Stimulated activated CD8-positive, alpha-beta memory T cell treated with anti-CD3 and anti-CD28 coated beads, Interleukin-15, amount 100 ng/mL, for 1 hour (primary cell): ENCODE measurements at places on chromosomes 7 and 10.

- DNase-seq = no peak
Measured at GRCh38 chr10:124831116-124831515, 29.5 kb downstream of the ABRAXAS2 start.

GRCh38 chr10:67794909-67795460 is 43.0 kb downstream of the DNAJC12 start:
- DNase-seq = no peak

- no peak for DNase-seq
Measured at GRCh38 chr10:112616647-112617046, 169.6 kb downstream of the VTI1A start.

GRCh38 chr10:74083304-74083703 is 67.3 kb downstream of the AP3M1 start:
- no peak for DNase-seq

- no peak for DNase-seq
Measured at GRCh38 chr7:51139796-51140195, 176.8 kb downstream of the COBL start.

DNA sequence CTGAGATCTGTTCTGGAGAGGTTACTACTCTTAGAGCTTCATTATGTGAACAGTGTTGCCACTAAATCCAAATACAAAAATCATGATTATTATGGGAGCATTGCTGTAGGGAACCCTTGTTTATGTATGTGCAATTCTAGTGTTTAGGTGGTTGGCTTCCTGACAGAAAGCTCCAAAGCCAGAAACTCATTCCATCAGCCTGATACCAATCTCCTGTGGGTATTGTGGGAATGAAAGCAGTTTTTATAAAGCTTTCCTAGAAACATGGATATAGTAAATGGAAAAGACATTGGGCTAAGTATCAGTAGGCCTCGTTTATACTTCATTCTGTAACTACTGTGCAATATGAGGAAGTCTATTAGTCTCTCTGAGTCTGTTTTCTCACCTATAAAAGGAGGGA is 6.4 kb downstream of the SDK1 start:
- DNase-seq = no peak

- DNase-seq = no peak
Measured at GRCh38 chr10:7756360-7756992, 31.3 kb downstream of the KIN start.

DNA sequence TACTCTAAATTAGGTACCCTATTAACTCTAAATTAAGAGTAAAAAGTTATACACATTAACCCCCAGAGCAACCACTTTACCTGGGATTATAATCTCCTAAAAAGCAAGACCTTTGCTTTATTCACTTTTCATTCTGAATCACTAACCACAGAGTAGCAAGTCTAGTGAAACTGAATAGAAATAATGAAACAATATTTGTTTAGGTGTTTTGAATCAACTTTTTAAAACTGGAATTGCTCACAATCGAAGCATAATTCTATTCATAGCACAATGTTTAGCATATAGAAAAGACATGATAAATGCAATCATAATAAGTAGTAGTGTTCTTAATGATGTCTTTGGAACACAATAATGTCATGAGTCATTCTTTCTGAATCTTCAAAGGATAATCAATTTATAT is 37.0 kb upstream of the CASD1 start:
- DNase-seq = no peak

DNA sequence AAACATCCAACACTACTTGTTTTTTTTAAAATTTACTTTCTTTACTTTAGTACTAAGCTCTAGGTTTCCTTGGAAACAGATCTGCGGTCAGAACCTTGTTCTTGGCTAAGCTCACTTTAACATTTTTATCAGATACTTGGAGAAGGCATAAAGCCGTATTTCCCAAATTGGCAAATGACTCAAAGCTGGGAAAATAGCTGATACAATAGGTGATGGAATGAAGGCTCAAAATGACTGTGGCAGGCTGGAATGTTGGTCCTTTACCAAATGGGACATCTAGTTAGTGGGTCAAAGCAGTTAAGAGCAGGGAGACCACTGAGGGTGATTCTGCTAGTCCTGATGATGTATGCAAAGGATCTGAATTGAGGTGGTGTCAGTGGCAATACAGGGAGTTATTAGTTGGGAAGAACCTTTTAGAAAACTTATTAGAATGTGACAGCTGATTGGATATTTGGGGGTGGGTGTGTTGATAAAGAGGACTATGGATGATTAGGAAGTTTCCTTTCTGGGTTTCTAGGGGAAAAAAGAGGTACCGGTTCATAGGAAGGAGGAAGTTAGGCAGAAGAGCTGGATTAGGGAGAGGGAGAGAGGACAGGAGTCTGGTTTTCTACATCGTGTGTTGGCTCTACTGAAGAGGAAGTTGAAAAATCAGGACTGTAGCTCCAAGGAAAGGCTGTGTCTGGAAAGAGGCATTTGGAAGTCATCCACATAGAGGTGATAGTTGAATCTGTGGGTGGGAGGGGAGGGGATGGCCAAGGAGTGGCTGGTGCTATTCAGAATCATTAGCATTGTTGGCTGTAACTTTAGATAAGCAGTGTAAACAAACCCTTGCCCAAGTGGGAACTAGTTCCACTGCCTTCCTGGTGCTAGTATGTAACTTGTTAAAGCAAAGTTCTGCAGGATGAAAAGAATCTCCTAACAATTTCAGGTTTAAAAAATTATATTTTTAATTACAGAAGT is 13.1 kb downstream of the PLCE1 start:
- DNase-seq = no peak

GRCh38 chr7:16123117-16123770 is 298.1 kb downstream of the CRPPA start:
- DNase-seq = no peak

DNA sequence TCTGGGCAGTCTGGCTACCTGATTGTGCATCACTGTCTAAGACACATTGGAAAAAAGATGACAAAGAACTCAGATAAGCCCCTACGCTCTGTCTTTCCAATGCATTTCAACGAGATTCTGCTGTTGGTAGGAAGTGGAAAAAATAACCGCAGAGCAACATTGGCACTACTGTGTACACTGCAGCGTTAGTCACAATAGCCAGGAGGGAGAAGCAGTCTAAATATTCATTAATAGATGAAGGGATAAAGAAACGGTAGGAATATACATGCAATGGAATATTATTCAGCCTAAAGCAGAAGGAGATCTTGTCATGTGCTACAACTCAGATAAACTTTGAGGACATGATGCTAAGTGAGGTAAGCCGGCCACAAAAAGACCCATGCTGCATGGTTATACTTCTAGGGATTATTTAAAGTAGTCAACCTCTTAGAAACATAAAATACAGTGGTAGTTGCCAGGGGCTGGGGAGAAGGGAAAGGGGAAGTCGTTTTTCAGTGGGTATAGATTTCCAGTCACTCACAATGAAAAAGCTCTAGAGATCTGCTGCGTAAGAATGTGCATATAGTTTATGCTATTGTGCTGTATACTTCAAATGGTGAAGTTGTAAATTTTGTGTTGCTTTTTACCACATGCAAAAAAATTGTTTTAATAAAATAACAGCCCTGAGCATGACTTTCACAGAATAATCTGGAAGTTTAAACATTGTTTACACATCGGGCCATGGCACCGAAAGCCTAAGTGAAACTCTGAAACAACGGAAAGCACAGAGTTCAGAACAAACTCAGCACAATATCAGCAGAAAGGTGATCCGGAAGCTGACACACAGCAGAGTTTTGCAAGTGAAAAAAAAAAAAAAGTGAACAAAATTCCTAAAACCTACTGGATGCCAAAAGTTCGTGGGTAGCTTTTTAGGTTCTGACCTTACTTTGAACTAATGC is 40.1 kb downstream of the ELMO1 start:
- DNase-seq = no peak

DNA sequence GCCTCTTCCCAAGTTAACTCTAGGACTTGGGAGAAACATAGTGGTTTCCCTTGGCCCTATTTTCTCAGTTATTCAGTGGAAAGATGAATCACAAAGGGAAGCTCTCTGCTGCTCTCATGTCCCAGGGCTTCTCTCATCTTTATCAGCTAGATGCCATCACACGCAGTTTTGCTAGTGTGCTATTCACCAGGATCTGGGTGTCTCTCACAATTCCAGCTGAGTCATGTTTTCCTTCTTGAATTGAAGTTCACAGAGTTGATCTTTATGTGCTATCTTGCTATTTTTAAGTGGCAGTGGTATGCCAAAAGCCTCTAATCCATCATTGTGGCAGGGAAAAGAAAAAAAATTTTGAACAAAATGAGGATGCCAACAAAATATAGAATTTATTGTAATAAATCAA is 101.3 kb downstream of the TWIST1 start:
- no peak for DNase-seq

GRCh38 chr10:115982076-115982475 is 290.9 kb downstream of the GFRA1 start:
- DNase-seq = no peak

GRCh38 chr7:127858915-127859189 is 172.4 kb downstream of the LRRC4 start:
- DNase-seq = no peak

GRCh38 chr10:35223016-35223415 is 96.4 kb downstream of the CREM start:
- no peak for DNase-seq

- DNase-seq = no peak
Measured at GRCh38 chr7:46317256-46317655, 396.2 kb upstream of the IGFBP3 start.

DNA sequence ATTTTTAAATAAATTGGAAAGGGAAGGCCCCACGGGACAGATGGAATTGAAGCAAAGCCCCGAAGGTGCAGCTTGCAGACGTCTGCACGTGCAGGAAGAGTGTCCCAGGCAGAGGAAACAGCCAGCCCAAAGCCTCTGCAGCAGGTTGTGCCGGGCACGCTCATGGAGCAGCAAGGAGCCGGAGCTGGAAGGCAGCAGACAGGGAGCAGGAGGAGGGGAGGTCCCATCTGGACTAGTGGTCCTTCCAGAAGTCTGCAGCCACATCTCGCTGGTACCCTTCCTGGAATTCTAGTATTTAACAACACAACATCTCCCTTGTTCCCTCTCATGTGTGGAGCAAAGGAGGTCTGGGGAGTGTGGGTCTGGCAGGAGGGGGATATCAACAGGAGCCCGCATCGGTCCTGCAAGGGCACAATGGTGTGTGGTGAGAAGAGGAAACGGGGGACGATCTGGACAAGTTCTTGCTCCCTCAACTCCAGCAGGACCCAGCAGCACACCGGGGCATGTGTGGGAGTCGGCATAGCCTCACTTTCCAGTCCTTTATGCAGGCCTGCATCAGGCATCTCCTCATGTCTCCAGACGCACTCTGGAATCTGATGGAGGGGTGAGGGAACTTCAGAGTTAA is 169.3 kb downstream of the GRID1 start:
- no peak for DNase-seq

DNA sequence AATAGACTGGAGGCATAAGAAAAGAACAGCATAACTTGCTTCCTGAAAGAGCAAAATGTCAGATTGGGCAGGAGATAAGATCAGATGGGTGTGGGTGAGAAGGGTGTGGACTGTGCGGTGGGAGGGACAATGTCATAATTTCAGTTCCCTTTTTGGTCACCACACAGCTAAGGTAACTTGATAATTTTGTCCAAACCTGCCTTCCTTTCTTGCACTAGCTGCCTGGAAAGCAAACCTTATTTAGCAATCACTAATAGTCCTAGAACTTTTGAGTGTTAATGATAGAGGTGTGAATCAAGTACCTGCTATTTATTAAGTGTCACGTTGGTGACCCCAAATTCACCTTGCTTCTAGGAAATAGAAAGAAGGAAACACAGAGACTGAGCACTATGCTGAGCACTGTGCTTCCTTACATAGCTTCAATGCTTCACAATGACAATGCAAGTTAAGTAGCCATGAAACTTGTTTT is 72.4 kb upstream of the SP4 start:
- peak; percentile 19 for DNase-seq

DNA sequence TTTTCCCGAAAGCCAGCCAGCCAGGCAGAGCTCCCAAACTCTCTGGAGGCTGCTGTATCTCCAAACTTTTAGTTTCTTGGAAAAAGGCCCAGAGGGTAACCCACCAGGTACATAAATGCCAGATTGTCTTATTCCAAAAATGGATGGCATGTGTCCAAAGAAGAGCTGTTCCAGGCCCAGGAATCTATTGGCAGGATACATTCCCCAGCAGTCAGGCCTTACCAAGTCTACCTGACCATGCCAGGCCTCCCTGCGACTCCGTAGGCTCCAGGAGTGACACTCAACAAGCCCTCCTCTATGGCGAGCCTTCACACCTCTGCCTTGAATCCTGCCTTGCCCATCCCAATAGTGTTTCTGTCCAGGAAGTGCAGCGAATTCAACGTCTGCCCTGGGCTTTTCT is 95.6 kb downstream of the GRB10 start:
- no peak for DNase-seq

DNA sequence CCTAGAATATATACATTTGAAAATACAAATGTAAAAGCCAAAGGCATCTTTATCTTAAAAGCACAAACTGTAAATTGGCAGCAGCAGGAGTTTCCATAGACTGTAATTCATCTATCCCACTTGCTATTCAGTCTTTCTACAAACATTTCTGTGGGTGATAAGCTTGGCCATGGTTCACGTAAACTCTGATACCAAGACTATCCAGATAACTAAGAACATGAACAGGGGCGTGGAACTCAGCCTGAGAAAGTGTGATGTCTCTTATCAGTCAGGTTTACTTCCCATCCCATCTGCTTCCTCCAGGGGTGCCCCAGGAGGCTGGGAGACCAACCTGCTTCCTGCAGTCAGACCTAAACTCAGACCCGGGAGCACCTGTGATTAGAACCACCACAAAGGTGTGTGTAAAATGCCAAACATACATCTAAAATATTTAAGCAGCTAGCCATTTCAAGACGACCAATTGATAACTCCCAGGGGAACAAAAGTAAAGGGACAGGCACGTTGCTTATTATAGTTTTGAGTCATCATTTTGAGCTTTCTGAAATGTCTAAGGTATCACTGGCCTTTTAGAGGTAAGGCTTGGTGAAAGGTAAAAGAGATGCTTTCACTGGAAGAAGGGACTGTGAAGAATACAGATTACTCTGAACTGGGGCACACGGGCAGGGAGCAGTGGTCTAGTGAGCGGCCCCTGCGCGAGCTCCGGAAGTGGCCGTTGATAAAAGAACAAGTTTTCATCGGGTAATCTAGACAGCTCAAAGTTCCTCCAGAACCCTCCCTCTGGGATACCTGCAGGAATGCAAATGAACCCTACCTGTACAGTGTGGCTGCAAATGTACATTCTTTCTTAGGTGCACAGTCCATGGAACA is 51.5 kb downstream of the RSU1 start:
- DNase-seq = no peak

DNA sequence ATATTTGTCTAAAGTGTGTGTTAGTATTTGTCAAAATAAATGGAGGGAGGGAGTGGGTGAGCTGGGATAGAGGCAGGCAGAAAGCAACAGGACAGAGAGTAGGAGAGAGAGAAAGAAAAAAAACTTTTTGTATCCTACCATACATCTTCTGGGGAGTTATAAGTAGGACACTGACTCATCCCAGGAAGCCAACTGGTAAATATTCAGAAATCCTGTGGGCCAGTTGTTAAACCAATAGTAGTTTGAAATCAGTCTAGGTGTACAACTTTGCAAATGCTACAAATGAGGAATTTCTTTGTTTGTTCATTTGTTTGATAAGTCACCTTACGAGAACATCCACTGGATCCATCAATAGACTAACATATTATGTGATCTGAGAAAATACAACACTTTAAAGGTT is 980.9 kb downstream of the GATA3 start:
- DNase-seq = no peak
